ENCODE measurements at places on chromosomes 7 and 10.

DNA sequence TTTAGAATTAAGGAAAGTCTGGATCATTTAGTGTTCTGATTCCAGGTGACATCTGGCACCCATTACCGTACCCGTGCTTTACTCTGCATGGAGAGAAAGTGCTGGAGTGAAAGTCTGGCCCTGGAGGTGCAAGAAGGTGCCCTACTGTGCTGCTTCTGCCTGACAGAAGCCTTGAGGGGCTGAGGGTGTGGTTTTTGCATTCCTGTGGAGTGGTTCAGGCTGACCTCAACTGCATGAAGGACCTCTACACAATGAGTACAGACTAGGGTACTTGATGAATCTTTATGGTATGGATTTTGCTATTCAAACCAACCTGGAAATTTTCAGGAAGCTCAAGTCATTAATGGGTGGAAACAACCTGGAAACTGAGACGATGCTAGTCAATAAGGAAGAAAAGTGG, 45.1 kb upstream of the GSAP start:
- no peak for DNase-seq

- DNase-seq = peak; percentile 55
Measured at GRCh38 chr10:5281356-5281755, 83.4 kb upstream of the UCN3 start.

DNA sequence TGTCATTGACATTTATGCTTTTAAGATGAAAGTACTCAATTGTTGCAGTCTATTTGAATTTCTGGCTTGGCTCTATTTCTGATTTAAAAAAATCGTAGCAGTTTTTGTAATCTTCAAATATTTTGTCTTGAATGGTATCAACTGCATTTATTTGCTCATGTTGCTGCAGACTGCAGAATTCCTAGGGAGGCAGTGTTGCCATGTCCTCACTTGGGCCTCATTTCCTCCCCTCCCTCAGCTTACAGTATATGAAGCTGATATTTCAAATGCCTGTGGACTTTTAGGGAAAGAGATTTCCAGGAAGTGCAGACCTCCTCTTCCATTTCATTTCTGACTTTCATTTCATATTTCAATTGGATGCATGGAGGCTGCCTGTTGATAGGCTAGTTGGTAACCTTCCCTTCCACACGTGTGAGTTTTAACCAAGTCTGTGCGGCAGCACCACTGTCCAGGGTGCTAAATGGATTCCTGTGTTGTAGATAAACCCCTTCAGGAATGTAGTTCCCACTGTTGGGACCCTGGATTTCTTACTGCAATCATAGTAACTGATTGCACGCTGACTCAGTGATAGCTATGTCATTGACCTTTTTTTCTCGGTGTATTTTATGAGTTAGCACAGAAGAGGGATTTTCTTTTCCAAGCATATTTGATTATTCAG, 17.5 kb downstream of the VPS50 start:
- no peak for DNase-seq

- DNase-seq = no peak
Measured at GRCh38 chr7:136677471-136678365, 190.7 kb upstream of the CHRM2 start.

GRCh38 chr7:139901901-139902300, 72.8 kb downstream of the TBXAS1 start:
- no peak for DNase-seq

DNA sequence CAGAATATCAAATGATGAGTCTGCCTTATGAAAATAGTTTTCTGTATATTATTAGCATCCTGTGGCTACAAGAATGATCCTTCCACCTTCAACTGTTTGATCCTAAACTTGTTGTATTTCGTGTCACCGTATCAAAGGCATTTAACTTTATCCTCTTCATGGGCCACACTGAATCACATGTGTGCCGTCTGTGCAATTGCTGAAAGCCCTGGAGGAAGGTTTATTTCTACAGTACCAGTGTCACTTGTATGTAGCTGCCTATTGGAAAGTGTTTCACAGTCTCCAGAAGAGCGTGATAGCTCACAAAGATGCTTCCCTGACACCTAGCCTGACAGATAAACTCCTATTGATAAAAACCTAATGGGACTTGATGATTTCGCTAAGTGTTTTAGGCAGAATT, 94.5 kb downstream of the ITGA8 start:
- DNase-seq = no peak

DNA sequence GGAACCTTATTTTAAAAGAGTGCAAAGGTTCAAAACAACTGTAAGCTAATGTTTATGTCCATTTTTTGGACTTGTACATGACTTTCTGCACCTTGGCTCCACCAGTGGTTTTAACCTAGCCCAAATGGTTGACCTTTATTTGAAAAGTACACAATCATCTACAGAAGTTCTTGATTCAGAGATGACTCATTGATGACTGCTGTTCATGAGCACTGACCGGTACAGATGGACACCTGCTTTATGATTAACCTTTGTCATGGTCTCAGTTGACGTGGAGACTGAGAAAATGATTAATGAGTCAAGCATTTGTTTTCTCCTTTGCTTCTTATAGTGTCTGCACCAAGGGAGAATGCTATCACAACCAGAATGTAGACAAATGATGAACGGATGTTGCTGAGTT, 55.7 kb upstream of the PTER start:
- DNase-seq = no peak

DNA sequence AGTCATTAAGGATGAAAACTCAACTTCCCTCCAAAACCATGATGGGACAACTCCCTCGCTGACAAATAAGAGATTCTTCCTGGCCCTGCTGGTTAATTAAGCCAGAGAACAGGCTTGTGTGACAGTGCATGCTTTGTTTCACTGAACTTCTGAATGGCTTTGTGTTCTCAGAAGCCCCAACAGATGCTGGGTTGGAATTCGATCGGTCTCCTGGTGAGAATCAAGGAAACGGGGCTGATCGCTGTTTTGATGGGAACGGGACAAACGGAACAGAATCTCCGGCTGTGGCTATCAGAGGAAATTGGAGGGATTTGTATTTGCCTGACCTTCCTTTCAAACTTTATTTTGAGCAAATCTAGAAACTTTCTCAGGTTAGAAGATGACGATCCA, 145.0 kb downstream of the RNF216 start:
- no peak for DNase-seq

- DNase-seq = no peak
Measured at GRCh38 chr7:98321301-98321700, 39.8 kb downstream of the BRI3 start.

GRCh38 chr7:39085189-39085588, 107.5 kb downstream of the POU6F2 start:
- DNase-seq = no peak

All from activated CD4-positive, alpha-beta T cell treated with anti-CD3 and anti-CD28 coated beads, Interleukin-2, amount 50 U/mL, for 16 hours (primary cell).